ENCODE measurements at places on chromosomes 12 and 14.

DNA sequence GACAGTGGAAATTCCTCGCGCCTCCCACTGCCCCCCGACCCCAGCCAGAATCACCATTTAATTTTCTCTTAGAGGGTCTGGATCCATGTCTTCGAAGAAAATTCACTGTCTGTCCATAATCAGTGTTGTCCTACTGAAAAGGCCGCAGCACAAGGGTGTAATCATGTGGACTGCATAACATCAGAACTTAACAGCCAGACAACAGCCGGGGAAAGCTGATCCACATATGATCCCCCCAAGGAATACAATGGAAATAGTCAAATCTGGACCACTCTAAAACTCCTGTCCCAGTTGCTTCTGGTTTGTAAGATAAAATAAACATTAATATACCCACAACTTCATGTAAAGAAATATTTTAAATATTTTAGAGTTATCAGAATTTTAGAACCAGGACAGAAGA is 177.5 kb downstream of the SSPN start:
- H3K27ac ChIP-seq, result no peak overlapping the region
- H3K36me3 ChIP-seq, result no peaks in the 10 kb centered on the region
- no peak overlapping the region for H3K4me3 ChIP-seq
- no peak for DNase-seq
- H3K4me1 ChIP-seq, result peaks cover 13% of the 10 kb centered on the region

DNA sequence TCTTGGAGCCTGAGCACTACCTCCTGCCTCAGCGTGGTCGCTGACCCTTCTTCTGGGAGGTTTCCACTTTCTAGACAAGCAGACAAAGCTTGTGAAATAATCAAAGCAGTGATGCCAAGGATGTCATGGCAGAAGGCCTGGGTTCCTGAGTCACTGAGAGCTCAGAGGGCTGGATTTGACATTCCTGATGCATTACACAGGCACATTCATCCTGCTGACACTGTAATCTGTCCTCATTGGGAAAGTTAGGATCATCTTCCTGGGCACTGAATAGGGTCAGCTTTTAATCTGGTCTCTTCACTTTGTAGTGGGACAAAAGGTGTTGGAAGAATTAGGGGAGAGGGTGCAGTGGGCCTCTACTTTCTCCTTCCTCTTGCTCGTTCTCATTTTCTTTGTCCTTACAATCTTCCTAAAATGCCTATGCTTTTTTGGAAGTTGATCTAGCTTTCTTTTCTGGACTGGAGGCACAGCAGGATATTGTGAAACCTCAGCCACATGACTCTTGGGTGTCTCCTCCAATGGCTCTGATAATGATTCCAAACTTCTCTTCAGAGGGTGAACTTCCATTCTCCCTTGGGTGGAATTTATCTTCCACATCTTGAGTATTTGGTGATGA is 29.6 kb downstream of the EEA1 start:
- H3K36me3 ChIP-seq, result no peaks in the 10 kb centered on the region
- peak overlapping the region; percentile 16 for H3K4me3 ChIP-seq
- peak; percentile 99 for DNase-seq
- H3K27me3 ChIP-seq, result no peaks in the 10 kb centered on the region
- H3K27ac ChIP-seq, result peak overlapping the region; percentile 88

DNA sequence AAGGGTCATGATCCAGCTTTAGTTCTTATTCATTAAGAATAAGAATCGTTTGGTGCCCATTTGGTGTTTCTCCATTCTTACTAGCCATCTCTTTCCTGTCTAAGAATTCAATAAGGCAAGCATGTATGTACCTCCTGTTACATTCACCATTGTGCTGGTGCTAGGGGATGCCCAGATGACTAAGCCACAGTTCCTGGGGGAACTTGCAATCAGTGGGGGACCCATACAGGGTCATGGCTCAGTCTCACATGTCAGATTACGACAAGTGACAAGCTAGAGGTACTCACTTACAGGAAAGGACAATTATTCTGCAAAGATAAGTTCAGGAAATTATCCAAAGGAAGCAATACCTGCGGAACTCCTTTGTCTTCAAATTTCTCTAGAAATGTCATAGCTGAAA is 125.4 kb downstream of the STXBP6 start:
- H3K36me3 ChIP-seq, result no peaks in the 10 kb centered on the region
- H3K4me1 ChIP-seq, result peaks cover 6% of the 10 kb centered on the region

DNA sequence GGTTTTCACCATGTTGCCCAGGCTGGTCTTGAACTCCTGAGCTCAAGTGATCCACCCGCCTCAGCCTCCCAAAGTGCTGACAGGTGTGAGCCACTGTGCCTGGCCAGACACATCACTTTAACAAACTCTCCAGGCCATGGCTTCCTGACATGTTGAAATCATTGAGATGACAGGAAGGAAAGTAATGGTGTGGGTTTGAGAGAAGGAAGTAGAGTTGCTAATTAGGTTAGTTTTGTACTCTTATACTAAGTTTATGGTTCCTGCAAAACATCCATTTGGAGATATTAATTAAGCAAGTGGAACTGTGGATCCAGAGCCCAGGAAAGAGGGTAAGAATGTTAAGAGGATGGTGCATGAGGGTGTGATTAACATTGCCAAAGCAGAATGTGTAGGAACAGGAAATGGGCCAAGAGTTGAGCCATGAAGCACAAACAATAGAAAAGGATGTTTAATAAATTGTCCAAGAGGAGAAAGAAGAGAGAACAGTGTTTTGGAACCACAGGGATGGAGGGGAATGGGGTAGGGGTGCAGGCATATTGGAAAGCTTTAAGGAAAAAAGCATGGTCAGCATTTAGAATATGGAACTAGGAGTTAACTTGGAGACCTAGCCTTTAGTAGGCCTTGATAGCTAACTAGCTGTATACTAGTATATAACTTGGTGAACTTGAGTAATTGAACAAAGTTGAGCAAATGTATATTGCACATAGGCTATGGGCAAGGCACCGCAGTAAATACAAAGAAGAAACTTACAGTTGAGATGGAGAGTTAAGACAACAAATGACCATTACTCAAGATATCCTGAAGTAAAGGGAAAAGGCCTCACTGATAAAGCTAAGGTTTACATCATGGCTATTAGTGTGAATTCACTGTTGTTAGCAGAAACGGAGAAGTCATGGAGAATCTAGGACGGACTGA is 91.3 kb upstream of the DNM1L start:
- H3K4me1 ChIP-seq, result peaks cover 17% of the 10 kb centered on the region
- H3K27ac ChIP-seq, result no peak overlapping the region
- no peak overlapping the region for H3K4me3 ChIP-seq
- no peaks in the 10 kb centered on the region for H3K36me3 ChIP-seq
- no peaks in the 10 kb centered on the region for H3K27me3 ChIP-seq

DNA sequence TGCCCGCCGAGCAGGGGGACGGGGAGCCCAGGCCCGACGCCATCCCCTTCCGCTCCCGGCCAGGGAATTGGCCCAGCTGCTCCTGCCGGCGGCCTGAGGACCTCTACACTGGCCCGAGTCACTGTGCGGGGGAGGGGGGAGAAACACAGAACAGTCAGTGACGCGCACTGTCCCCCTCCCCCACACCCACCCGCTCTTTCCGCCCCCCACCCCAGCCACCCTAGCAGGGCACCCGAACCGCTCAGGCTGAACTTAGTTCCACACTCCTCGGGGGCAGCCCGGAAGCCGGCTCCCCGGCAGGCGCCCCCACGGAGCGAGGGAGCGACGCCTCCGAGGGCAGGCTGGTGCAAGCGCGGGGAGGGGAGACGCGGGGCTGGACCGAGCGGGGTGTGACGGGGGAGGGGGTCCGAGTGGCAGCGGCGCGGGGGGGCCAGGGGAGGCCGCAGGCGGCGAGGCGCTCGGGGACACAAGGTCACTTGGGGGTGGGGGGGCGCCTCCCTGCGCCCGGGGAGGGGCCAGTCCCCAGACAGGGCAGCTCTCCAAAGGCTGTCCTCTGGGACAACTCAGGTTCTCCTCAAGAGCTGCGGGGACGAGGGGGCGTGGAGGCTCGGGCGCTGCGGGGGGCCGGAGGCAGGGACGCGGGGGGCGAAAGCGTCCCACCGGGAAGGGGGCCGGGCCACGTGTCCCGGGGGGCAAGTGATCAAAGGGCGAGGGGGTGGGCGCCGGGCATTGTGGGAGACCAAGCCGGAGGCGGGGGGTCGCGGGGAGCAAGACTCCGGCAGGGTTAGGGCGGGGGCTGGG is 648 bp downstream of the CHD4 start:
- DNase-seq, result no peak
- H3K4me3 ChIP-seq, result peak overlapping the region; percentile 78
- no peaks in the 10 kb centered on the region for H3K27me3 ChIP-seq
- H3K36me3 ChIP-seq, result peaks cover 11% of the 10 kb centered on the region

- H3K4me1 ChIP-seq, result no peaks in the 10 kb centered on the region
- DNase-seq, result no peak
- no peak overlapping the region for H3K4me3 ChIP-seq
- no peak overlapping the region for H3K27ac ChIP-seq
- no peaks in the 10 kb centered on the region for H3K36me3 ChIP-seq
These were observed 11.2 kb upstream of the TMX1 start for GRCh38 chr14:51228890-51229289.

DNA sequence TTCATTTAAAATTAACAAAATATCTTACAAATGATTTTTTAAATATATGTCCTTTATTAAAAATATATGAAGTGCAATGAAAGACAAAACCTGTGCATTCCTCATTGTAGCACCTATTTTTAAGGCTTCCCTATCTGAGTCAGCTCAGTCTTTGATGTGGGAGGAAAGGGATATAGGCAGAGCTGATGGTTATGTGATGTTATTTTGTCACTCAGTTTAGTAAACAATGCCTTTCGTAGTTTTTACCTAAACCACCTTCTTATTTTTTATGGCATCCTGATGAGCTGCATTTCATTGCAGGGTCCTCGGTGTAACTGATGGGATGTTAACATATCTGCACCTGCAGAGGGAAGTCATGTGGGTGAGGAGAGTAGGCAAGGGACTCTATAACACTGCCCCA is 58.9 kb upstream of the FRMD6 start:
- peaks cover 9% of the 10 kb centered on the region for H3K4me1 ChIP-seq
- DNase-seq, result no peak
- no peak overlapping the region for H3K4me3 ChIP-seq
- H3K27me3 ChIP-seq, result no peaks in the 10 kb centered on the region
- no peaks in the 10 kb centered on the region for H3K36me3 ChIP-seq

GRCh38 chr12:116302166-116303058 is 24.9 kb upstream of the MED13L start:
- H3K27ac ChIP-seq, result no peak overlapping the region
- H3K36me3 ChIP-seq, result no peaks in the 10 kb centered on the region
- H3K4me3 ChIP-seq, result no peak overlapping the region
- DNase-seq, result no peak

DNA sequence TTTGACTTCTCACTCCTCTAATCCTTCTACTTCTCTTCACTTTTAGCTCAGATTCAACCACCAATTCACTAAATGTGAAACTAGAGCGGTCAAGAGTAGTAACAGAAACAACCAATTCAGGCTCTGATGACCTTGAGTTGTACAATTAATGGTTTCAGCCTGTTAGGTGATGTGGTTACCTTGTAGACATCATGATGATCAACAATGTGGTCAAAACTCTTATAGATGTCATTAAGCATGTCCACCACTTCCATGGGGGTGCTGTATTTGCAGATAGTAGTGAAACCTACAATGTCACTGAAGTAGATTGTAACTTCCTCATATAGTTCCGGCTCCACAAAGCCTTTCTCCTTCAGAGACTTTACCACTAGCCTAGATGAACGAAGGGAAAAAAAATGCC is 54.1 kb upstream of the PLBD1 start:
- H3K36me3 ChIP-seq, result no peaks in the 10 kb centered on the region
- no peaks in the 10 kb centered on the region for H3K27me3 ChIP-seq
- H3K27ac ChIP-seq, result no peak overlapping the region
- no peaks in the 10 kb centered on the region for H3K4me1 ChIP-seq
- no peak overlapping the region for H3K4me3 ChIP-seq
- no peak for DNase-seq

DNA sequence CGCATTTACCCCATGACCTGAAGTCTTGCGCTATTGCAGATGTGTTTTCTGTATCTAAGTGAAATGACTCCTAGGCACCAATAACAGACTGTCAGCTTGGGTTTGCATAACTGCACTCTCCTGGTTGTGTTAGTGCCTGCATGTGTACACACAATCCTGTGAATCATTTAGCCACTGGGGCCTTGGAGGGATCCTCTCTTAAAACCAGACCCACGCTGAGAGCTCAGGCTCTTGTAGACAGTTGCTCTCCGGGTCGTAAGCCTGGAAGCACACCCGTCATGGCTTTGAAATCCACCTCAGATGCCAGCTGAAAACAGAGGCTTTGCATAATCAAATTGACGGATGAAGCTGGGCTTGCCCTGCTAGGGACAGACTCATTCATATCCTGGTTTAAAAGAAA is 79.2 kb upstream of the RBM19 start:
- no peak overlapping the region for H3K4me3 ChIP-seq
- no peaks in the 10 kb centered on the region for H3K4me1 ChIP-seq

- H3K4me3 ChIP-seq, result no peak overlapping the region
- H3K27ac ChIP-seq, result no peak overlapping the region
- H3K36me3 ChIP-seq, result no peaks in the 10 kb centered on the region
These were observed 49.4 kb downstream of the DGLUCY start for GRCh38 chr14:91163316-91163715.

GRCh38 chr12:13117029-13117428 is 13.6 kb upstream of the GSG1 start:
- no peaks in the 10 kb centered on the region for H3K27me3 ChIP-seq
- H3K27ac ChIP-seq, result no peak overlapping the region
- H3K36me3 ChIP-seq, result no peaks in the 10 kb centered on the region
- no peak for DNase-seq

- H3K36me3 ChIP-seq, result no peaks in the 10 kb centered on the region
- DNase-seq, result no peak
- no peak overlapping the region for H3K4me3 ChIP-seq
- H3K4me1 ChIP-seq, result no peaks in the 10 kb centered on the region
- no peaks in the 10 kb centered on the region for H3K27me3 ChIP-seq
These were observed 117.9 kb upstream of the MAP1LC3B2 start for GRCh38 chr12:116441292-116441691.

DNA sequence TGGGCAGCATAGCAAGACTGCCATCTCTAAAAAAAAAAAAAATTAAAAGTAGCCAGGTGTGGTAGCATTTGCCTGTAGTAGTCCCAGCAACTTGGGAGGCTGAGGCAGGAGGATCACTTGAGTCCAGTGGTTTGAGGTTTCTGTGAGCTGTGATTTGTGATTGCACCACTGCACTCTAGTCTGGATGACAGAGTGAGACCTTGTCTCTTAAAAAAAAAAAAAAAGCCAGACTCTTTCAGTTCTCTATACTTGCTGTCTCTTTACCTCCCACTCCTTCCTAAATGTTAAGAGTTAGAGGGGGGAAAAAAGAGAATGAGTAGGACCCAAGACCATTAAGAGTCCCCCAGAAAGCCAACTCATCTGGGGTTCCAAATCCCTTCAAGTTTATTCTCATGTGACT is 17.8 kb downstream of the EIF2S1 start:
- DNase-seq, result no peak
- H3K4me1 ChIP-seq, result no peaks in the 10 kb centered on the region

Measured in astrocyte (in vitro differentiated cells and primary cell).